ENCODE measurements at places on chromosomes 4 and X.
A peak's percentile ranks its signal among the peaks of the same experiment; 100 is the strongest.

DNA sequence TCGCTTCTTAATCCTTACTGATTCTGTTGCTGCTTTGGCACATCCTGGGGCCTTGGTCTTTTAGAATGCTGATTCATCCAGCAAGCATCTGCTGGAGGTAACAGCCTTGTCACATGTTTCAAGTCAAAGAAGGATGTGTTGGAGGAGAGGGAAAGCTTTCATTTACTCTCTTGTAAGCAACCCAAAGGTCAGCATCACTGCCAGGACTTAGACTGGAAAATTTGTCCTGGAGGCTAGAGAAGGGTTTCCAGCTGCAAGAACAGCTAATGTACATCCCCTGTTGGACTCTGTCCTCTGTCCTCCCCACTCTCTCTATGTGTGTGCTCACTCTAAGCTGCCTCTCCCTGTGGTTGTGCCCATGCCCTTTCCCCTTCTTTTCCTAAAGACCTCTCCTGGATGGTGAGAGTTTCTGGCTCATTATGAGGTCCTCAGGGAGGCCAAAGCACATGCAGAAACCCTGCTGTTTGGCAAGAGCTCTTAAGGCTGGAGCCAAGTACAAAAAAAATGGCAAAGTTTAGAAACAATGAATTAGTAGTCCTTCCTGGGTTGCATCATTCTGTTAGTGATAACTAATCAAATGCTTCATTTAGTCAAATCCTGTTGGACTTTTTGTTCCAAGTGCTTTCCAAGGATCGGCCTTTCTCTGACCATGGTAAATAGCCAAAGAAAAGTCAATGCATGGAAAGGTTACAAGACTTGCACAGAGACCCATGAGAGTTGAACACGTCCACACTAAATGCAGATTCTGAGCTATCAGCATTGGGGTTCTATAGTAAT, 13.4 kb upstream of the SRPX start:
- H3K4me1 ChIP-seq: no peaks in the 10 kb centered on the region
- no peaks in the 10 kb centered on the region for H3K27me3 ChIP-seq
- no peak overlapping the region for H3K27ac ChIP-seq
- no peaks in the 10 kb centered on the region for H3K36me3 ChIP-seq
- DNase-seq: no peak

GRCh38 chr4:677431-678293, 3.3 kb downstream of the MYL5 start:
- H3K27ac ChIP-seq: no peak overlapping the region
- no peak overlapping the region for H3K4me3 ChIP-seq
- no peak for DNase-seq
- peaks cover 8% of the 10 kb centered on the region for H3K36me3 ChIP-seq

GRCh38 chr4:98468709-98469108, 189.7 kb downstream of the TSPAN5 start:
- no peak overlapping the region for H3K4me3 ChIP-seq
- peaks cover 29% of the 10 kb centered on the region for H3K4me1 ChIP-seq
- no peak for DNase-seq
- H3K27me3 ChIP-seq: no peaks in the 10 kb centered on the region
- H3K27ac ChIP-seq: no peak overlapping the region

DNA sequence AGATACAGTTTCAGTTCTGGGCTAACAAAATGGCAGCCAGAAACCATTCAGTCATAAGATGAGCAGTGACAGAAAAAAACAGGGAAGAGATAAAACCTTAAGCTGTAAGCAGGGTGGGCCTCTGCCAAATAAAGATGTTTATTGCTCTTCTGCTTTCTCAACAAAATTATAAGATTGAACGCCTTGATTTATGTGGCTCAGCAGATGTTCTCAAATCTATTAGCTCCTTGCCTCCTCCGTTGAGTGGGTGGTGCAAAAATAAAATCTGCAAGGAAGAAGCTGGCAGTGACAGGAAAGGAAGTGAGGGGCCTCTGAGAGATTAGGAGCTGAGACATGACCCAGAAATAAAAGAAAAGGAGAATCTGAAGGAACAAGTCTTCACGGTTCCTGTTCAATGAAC, 206.6 kb downstream of the PTTG2 start:
- no peak overlapping the region for H3K27ac ChIP-seq
- H3K27me3 ChIP-seq: no peaks in the 10 kb centered on the region
- no peak for DNase-seq
- no peak overlapping the region for H3K4me3 ChIP-seq

- no peak overlapping the region for H3K27ac ChIP-seq
- H3K36me3 ChIP-seq: no peaks in the 10 kb centered on the region
- no peak for DNase-seq
- no peaks in the 10 kb centered on the region for H3K4me1 ChIP-seq
- H3K4me3 ChIP-seq: no peak overlapping the region
These were observed 38.9 kb upstream of the EFNB1 start for GRCh38 chrX:68789966-68790365.

- peaks cover 64% of the 10 kb centered on the region for H3K4me1 ChIP-seq
- no peaks in the 10 kb centered on the region for H3K27me3 ChIP-seq
- no peak overlapping the region for H3K4me3 ChIP-seq
- H3K27ac ChIP-seq: no peak overlapping the region
These were observed 11.5 kb downstream of the FBXW7 start for GRCh38 chr4:152524427-152524826.

GRCh38 chrX:154136627-154137161, 7.3 kb upstream of the OPN1LW start:
- peaks cover 21% of the 10 kb centered on the region for H3K4me1 ChIP-seq
- peak; percentile 77 for DNase-seq
- H3K27me3 ChIP-seq: no peaks in the 10 kb centered on the region
- H3K27ac ChIP-seq: peak overlapping the region; percentile 74
- H3K4me3 ChIP-seq: peak overlapping the region; percentile 62
- H3K36me3 ChIP-seq: no peaks in the 10 kb centered on the region

DNA sequence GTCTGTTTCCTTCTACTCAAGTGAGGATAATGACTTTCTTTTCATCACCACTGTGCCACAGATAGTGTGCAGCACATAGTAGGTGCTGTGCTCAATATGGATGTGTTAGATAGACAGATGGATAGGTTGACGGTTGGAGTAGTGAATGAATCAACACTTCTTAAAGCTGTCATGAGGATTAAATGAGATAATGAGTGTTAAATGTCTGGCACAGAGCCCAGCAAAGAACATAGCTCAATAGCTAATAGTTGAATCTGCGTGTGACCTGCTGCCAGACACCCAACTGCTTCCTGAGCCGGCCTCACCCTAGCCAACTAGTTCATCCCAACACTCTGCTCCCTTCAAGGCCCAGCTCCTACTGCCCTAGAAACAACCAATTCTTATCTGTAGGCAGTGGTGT, 67.7 kb upstream of the PJA1 start:
- H3K27me3 ChIP-seq: no peaks in the 10 kb centered on the region
- no peaks in the 10 kb centered on the region for H3K4me1 ChIP-seq
- H3K36me3 ChIP-seq: no peaks in the 10 kb centered on the region
- DNase-seq: no peak
- H3K4me3 ChIP-seq: no peak overlapping the region

DNA sequence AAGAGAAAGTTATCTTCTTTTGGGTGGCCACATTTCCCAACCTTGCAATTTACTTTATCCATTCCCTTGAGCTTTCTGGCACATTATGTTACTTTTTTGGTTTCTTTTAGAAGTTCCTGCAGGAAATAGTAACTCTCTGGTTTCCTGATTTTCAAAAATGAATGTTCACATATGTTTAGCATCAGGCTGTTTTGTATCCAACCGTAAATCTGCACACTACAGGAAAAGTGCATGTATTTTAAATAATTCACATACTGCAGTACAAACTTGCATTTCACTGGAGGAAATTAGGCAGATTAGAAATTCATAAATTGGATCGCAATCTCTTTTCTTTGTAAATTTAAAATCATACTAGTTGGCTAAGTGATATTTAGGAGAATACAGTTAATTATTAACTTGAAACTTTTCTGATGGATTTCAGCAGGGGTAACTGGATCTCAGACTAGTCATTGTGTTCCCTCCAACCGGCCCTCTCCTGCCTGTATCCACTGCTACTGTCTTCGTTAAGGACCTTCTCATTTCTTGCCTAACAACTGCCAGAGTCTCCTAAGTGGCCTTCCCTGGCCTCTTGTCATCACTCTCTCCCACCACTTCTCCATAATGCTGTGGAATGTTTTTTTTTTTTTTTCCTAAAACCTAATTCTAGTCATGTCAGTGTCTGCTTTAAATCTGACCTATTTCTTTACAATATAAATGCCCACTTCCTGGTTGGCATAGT, 137.2 kb downstream of the UNC5C start:
- H3K27ac ChIP-seq: no peak overlapping the region
- H3K36me3 ChIP-seq: no peaks in the 10 kb centered on the region
- no peak for DNase-seq
- H3K4me3 ChIP-seq: no peak overlapping the region
- H3K27me3 ChIP-seq: no peaks in the 10 kb centered on the region
- no peaks in the 10 kb centered on the region for H3K4me1 ChIP-seq

DNA sequence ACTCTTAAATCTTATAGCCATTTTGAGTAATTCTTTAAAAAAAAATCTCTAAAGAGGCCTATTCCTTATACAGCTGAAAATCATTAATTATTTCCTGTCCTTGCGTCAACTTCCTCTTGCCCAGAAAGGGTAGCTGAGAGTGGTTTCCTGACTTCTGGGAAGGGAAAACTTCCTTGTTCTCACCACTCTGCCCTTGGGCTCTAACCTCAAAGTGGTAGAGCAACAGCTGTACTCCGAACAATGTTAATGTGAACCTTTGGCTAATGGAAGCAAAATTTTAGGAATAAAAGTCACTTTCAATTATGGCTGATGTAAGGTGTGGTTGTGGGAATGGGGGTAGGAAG, 15.3 kb downstream of the KLHL2 start:
- peaks cover 36% of the 10 kb centered on the region for H3K36me3 ChIP-seq
- H3K4me1 ChIP-seq: peaks cover 32% of the 10 kb centered on the region
- H3K4me3 ChIP-seq: no peak overlapping the region
- H3K27ac ChIP-seq: peak overlapping the region; percentile 47

- DNase-seq: no peak
- no peaks in the 10 kb centered on the region for H3K27me3 ChIP-seq
- H3K4me3 ChIP-seq: no peak overlapping the region
These were observed 20.2 kb downstream of the PYURF start for GRCh38 chr4:88503344-88503743.

DNA sequence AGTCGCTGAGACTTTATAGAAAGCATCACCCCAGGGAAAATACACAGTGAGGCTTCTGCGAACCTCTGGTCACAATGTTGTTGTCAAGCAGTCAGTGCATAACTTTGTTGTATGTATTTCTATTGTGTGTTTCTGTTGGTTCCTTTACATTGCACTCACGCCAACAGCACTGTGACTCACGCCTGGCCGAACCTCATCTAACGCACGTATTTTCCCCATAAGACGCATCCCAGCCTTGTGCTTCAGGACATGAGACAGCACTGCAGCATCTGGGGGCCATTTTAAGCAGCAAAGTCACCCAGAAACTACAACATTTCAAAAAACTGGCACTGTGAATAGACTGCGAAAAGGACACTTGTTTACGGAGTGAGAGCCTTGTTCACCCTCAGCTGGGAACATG, 30.6 kb downstream of the TBL1X start:
- H3K4me1 ChIP-seq: peaks cover 18% of the 10 kb centered on the region
- peaks cover 12% of the 10 kb centered on the region for H3K36me3 ChIP-seq
- no peaks in the 10 kb centered on the region for H3K27me3 ChIP-seq
- no peak overlapping the region for H3K4me3 ChIP-seq
- DNase-seq: no peak
- no peak overlapping the region for H3K27ac ChIP-seq

- H3K27me3 ChIP-seq: no peaks in the 10 kb centered on the region
- no peak overlapping the region for H3K4me3 ChIP-seq
- H3K36me3 ChIP-seq: no peaks in the 10 kb centered on the region
- peaks cover 3% of the 10 kb centered on the region for H3K4me1 ChIP-seq
- no peak for DNase-seq
These were observed 42.6 kb downstream of the RGS12 start for GRCh38 chr4:3335385-3335784.

GRCh38 chrX:11562570-11562969, 103.2 kb downstream of the ARHGAP6 start:
- no peak overlapping the region for H3K27ac ChIP-seq
- H3K27me3 ChIP-seq: peaks cover 6% of the 10 kb centered on the region
- no peaks in the 10 kb centered on the region for H3K4me1 ChIP-seq
- no peak for DNase-seq

GRCh38 chr4:2445130-2445529, 23.8 kb upstream of the RNF4 start:
- peaks cover 3% of the 10 kb centered on the region for H3K4me1 ChIP-seq
- DNase-seq: no peak
- H3K4me3 ChIP-seq: no peak overlapping the region
- no peak overlapping the region for H3K27ac ChIP-seq

DNA sequence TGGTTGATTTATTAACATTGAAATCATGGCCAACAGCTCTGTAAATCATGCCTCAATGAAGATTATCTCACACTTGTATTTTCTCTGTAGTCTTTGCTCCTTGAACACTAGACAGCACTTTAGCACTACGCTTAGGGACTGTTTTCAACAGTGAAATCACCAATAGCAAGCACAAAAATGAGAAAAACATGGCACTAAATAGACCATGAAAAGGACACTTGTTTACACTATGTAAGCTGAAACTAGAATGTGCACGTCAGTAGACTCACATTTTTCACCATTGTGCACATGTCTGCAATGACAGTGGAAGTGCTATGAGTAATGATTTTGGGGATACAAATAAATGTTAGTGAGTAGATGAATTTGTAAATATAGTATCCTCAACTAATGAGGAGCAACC, 3.1 kb downstream of the BMP2K start:
- no peaks in the 10 kb centered on the region for H3K27me3 ChIP-seq
- no peak overlapping the region for H3K4me3 ChIP-seq
- DNase-seq: no peak
- H3K27ac ChIP-seq: no peak overlapping the region
- peaks cover 3% of the 10 kb centered on the region for H3K36me3 ChIP-seq
- peaks cover 30% of the 10 kb centered on the region for H3K4me1 ChIP-seq

GRCh38 chrX:40104985-40105834, 7.5 kb upstream of the BCOR start:
- no peaks in the 10 kb centered on the region for H3K36me3 ChIP-seq
- no peak overlapping the region for H3K27ac ChIP-seq
- peak overlapping the region; percentile 65 for H3K4me3 ChIP-seq
- H3K4me1 ChIP-seq: peaks cover 17% of the 10 kb centered on the region
- H3K27me3 ChIP-seq: peaks cover 2% of the 10 kb centered on the region

DNA sequence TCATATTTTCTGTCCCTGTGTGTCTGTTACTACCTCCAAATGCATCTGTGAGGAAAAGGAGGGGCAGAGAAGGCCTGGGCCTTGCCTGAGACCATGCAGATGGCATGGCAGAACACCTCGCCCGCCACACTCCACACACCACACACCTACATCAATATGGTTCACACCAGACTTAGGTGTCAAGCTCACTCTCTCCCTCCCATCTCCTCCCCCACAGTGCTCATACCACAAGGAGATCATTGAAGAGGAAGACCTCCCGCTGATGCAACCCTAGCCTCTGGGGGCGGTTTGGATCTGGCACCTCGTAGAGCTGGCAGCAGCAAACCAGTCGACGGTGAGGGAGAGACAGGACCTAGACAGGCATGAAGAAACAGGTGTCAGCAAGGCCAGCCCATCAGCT, 16.6 kb upstream of the KDM5C start:
- no peak overlapping the region for H3K4me3 ChIP-seq
- no peaks in the 10 kb centered on the region for H3K36me3 ChIP-seq
- peaks cover 27% of the 10 kb centered on the region for H3K4me1 ChIP-seq
- DNase-seq: no peak

- H3K4me1 ChIP-seq: peaks cover 18% of the 10 kb centered on the region
- H3K27me3 ChIP-seq: no peaks in the 10 kb centered on the region
- H3K36me3 ChIP-seq: peaks cover 27% of the 10 kb centered on the region
- H3K27ac ChIP-seq: no peak overlapping the region
- no peak for DNase-seq
These were observed 23.0 kb downstream of the MAP7D3 start for GRCh38 chrX:136227948-136228838.

- H3K4me1 ChIP-seq: peaks cover 2% of the 10 kb centered on the region
- no peak overlapping the region for H3K27ac ChIP-seq
- peaks cover 5% of the 10 kb centered on the region for H3K27me3 ChIP-seq
- no peak for DNase-seq
- H3K4me3 ChIP-seq: no peak overlapping the region
- H3K36me3 ChIP-seq: no peaks in the 10 kb centered on the region
These were observed 1.0 kb downstream of the CHRDL1 start for GRCh38 chrX:110794601-110795000.

All from activated naive CD8-positive, alpha-beta T cell treated with anti-CD3 and anti-CD28 coated beads, Interleukin-2, amount 50 U/mL, for 24 hours (primary cell).